Ovary (tissue), 10 donors: ENCODE measurements at places on chromosomes 16 and 17. TPM values are rescaled to one million over a fixed set of nuclear protein-coding genes. Genes with fewer than 3 reads are reported as not detected.

Gene PALB2
- 9.9 TPM for total RNA-seq

DNA sequence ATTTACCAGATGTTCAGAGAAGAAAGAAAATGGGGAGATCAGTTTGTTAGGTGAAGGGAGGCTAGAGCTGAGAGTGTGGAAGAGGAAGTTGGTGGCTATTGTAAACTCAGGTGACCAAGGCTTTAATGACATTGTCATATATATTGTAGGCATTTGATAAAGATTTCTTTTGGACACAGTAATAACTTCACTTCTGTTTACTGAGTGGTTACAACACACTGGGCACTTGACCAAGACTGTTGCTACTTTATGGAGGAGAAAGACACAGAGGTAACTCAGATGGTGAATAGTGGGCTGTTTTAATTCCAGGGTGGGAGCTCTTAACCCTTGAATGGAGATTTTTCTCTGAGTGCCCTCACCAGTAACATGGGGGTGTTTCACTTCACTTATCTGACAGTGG, 46.0 kb downstream of the TNRC6A start:
- DNase-seq, result peak; percentile 48
- no peaks in the 10 kb centered on the region for H3K27me3 ChIP-seq
- H3K4me1 ChIP-seq, result peaks cover 5% of the 10 kb centered on the region
- no peak overlapping the region for H3K27ac ChIP-seq
- no peaks in the 10 kb centered on the region for H3K36me3 ChIP-seq

Gene TBC1D28
- not detected for total RNA-seq

Gene ATP2C2
- 2.4 TPM for total RNA-seq

Gene TMEM132E
- 0.20 TPM for total RNA-seq

- no peak for DNase-seq
- no peak overlapping the region for H3K4me3 ChIP-seq
- H3K27ac ChIP-seq, result no peak overlapping the region
- H3K4me1 ChIP-seq, result peaks cover 5% of the 10 kb centered on the region
These were observed 2.6 kb upstream of the CHAD start for GRCh38 chr17:50471009-50471905.

Gene DPEP3
- total RNA-seq, result not detected

Gene SLC16A13
- 0.12 TPM for total RNA-seq

DNA sequence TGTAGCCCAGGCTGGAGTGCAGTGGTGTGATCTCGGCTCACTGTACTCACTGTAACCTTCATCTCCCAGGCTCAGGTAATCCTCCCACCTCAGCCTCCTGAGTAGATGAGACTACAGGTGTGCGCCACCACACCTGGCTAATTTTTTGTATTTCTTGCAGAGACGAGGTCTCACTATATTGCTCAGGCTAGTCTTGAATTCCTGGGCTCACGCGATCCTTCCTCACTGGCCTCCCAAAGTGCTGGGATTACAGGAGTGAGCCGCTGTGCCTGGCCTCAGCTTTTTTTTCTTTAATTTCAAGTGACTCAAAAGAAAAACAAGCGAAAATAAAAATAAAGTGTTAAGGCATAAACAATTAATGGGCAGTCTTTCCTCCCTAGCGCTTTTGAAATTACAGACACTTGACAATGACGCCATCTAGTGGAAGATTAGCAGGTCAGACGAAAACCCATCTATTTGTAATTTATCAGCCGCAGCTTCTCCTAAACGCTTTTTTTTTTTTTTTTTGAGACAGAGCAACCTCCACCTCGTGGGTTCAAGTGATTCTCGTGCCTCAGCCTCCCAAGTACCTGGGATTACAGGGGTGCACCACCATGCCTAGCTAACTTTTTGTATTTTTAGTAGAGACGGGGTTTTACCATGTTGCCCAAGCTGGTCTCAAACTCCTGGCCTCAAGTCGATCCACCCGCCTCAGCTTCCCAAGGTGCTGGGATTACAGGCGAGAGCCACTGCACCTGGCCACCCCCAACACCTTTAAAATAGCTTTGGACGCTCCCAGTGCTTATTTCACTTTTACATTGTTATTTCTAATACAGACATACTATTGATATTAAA, 28.1 kb upstream of the PECAM1 start:
- no peak for DNase-seq
- H3K4me1 ChIP-seq, result no peaks in the 10 kb centered on the region
- no peak overlapping the region for H3K4me3 ChIP-seq
- H3K27me3 ChIP-seq, result no peaks in the 10 kb centered on the region
- no peak overlapping the region for H3K27ac ChIP-seq

DNA sequence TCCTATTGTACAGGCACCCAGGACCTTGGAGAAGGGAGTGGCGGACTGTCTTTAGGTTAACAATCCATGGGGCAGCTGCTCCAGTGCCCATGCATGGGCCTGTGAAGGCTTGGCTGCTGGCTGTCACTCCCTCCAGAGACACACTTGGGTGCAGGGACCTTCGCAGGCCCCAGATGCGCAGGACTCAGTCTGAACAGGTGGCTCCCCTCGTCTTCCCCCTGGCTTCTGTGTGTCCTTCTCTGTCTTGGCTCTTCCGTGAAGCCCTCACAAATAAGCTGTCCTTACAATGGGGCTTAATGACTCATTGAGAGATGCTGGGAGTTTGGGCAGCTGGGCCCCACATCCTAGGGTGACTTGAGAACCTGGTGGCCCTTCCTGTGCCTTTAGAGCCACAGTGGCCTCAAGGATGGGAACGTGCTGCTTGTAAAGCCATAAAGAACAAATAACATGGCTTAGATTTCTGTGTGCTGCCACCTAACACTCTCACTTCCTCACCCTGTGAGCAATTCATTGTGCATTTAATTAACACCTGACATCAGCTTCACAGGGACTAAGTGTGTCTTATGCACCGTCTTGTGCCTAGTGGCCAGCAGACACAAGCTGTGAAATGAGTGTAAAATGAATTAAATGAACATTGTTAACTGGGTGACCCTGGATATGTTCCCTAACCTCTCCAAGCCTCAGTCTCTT, 340.7 kb downstream of the SNX29 start:
- H3K27me3 ChIP-seq, result no peaks in the 10 kb centered on the region
- H3K36me3 ChIP-seq, result no peaks in the 10 kb centered on the region

- no peak for DNase-seq
- no peaks in the 10 kb centered on the region for H3K36me3 ChIP-seq
- no peak overlapping the region for H3K4me3 ChIP-seq
- H3K27me3 ChIP-seq, result no peaks in the 10 kb centered on the region
- H3K4me1 ChIP-seq, result no peaks in the 10 kb centered on the region
These were observed 11.2 kb downstream of the GAA start for GRCh38 chr17:80112471-80113032.

- no peak overlapping the region for H3K27ac ChIP-seq
- no peak for DNase-seq
- no peaks in the 10 kb centered on the region for H3K36me3 ChIP-seq
- H3K4me1 ChIP-seq, result peaks cover 11% of the 10 kb centered on the region
- no peaks in the 10 kb centered on the region for H3K27me3 ChIP-seq
- H3K4me3 ChIP-seq, result no peak overlapping the region
These were observed 351.6 kb downstream of the SNX29 start for GRCh38 chr16:12327971-12328726.

DNA sequence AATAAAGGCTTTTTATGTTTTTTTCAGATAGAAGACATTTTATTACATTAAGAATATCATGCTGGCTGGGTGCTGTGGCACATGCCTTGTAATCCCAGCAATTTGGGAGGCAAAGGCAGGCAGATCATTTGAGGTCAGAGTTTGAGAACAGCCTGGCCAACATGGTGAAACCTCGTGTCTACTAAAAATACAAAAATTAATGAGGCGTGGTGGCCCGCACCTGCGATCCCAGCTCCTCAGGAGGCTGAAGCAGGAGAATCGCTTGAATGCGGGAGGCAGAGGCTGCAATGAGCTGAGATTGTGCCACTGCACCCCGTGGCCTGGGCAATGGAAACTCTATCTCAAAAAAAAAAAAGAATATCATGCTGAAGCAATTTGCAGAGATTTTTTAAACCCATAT, 29.1 kb upstream of the HAPSTR1 start:
- H3K27ac ChIP-seq, result no peak overlapping the region
- H3K36me3 ChIP-seq, result no peaks in the 10 kb centered on the region
- no peak overlapping the region for H3K4me3 ChIP-seq
- H3K27me3 ChIP-seq, result no peaks in the 10 kb centered on the region
- DNase-seq, result no peak

- no peaks in the 10 kb centered on the region for H3K27me3 ChIP-seq
- H3K4me3 ChIP-seq, result no peak overlapping the region
- no peaks in the 10 kb centered on the region for H3K4me1 ChIP-seq
- no peak for DNase-seq
These were observed 111.1 kb downstream of the OR1D5 start for GRCh38 chr17:2952174-2952845.

- H3K27me3 ChIP-seq, result no peaks in the 10 kb centered on the region
- no peak overlapping the region for H3K4me3 ChIP-seq
- H3K27ac ChIP-seq, result peak overlapping the region; percentile 61
- DNase-seq, result peak; percentile 54
- H3K4me1 ChIP-seq, result peaks cover 5% of the 10 kb centered on the region
- no peaks in the 10 kb centered on the region for H3K36me3 ChIP-seq
These were observed 49.3 kb upstream of the WSB1 start for GRCh38 chr17:27244491-27245223.

Gene HOXB7
- total RNA-seq, result 0.23 TPM
